ENCODE measurements at places on chromosomes 16 and 17. TPM values are rescaled to one million over a fixed set of nuclear protein-coding genes. Genes with fewer than 3 reads are reported as not detected.

NXN gene
- 6.0 TPM for total RNA-seq

KCNG4 gene
- total RNA-seq, result not detected

DNA sequence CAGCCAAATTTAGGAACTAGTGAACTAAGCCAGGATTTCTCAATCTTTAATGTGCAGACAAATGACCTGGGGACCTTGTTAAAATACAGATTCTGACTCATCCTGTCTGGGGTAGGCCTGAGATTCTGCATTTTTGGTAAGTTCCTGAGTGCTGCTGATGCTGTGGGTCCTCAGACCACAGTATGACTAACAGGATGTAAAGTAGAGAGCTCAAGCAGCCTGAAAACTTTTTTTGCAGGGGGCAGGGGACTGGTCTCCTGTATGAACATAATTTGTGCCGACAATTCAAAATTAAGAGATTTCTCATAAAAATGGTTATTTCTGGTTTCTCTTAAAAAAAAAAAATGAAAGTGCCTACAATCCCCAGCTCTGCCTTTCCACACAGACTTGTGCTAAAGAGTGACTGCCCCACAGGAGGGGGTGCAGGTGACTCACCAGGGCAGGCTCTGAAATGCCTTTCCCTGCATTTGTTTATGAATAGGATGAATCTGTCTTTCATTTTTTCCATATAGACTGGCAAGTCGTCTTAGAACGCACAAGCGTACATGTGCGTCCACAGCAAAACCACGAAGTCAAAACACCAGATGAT lies 271.5 kb downstream of the PHKB start:
- DNase-seq, result no peak

- DNase-seq, result no peak
These were observed 55.7 kb upstream of the AKTIP start for GRCh38 chr16:53558710-53559109.

DNA sequence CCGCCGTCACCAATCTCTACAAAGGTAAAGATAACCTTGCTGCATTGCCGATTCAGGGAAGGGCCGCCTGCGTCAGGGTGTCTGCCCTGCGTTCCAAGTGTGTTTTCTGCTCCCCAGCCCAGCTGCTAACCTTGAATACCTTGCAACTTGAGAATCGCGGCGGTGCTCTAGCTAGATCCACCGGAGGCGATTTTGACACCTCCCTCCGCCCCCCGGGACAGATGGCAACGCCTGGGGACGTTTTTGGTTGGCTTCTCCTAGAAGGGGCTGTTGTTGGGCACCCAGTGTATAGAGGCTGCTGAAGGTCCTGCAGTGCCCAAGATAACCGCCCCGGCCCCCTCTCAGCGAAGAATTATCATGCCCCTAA lies 1.5 kb downstream of the HAPSTR1 start:
- DNase-seq, result peak; percentile 25

RNF222 gene
- total RNA-seq, result not detected

DNA sequence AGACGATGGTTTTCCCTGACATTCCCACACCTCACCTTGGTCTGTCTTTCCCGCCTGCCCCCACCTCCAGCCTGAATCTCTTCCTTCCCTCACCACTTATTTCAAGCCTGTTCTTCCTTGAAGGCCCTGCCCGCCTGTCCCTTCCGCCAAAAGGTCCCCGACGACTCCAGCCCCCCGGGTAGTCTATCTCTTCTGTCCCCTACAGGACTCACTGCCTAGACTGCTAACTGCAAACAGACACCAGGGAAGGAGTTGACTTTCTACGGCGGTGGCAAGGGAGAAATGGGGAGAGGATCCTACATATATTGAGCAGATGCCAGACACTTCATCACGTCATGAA lies 53.7 kb downstream of the NT5M start:
- DNase-seq, result no peak

- DNase-seq, result no peak
These were observed 9.9 kb downstream of the HEXIM2 start for GRCh38 chr17:45171338-45172231.

DNA sequence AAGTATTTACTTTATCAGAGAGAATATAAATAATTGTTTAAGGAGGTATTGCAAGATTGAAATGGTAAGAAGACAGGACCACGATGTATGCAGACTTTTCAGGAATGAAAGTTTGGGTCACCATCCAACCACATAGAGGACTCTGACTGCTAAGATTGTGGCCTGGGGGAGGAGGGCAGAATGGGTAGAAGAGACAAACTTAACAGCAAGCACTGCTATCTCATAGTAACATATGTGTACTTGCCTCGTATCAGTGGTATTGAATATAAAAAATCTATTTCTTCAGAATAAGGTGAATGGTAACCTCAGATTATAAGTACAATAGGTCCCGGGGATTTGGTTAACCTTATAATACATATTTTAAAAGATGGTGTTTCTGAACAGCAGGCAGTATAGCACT lies 5.8 kb downstream of the KRT10 start:
- DNase-seq, result no peak

DNA sequence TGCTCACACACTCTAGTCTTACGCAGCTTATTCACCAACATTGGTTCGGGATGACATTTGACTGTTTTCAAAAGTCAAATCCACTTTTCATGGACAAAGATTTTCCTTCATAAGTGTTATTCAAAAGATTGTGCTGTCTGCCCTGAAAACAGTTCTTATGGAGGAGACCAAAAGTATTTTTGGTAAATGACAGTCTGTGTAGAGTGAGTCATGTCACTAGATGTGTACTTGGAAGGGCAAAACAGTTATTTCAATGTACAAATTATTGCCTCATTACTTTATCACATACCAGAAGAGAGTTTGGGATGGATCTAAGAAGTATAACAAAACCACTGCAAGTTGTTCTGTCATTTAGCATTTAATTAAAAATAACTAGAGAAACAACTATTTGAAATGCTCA lies 265.6 kb downstream of the CDH13 start:
- DNase-seq, result no peak

- DNase-seq, result no peak
These were observed 36.9 kb downstream of the ARHGAP27 start for GRCh38 chr17:45395569-45396415.

ZPBP2 gene
- not detected for total RNA-seq

DNA sequence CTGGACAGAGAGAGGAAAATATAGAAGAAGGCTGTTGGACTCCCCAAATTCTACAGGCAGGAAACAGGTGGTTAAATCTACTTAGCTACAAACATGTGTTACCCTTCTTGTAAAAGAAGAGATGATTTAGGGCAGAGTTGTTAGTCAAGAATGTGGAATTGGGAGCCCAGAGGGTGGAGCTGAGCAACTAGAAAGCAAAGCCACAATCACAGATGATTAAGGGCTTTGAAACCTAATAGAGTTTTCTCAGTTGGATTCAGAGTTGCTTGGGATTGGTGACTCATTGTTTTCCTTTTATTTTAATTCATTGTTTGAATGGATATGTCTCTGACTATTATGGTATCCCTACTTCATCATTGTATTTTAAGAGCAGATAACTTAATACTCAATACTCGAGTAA lies 6.2 kb downstream of the ACSM5 start:
- no peak for DNase-seq

PRSS8 gene
- not detected for total RNA-seq

GRCh38 chr17:16919663-16920627 lies 52.0 kb downstream of the TNFRSF13B start:
- peak; percentile 20 for DNase-seq

- peak; percentile 23 for DNase-seq
These were observed 30.2 kb downstream of the AATF start for GRCh38 chr17:36978810-36979564.

ABCA6 gene
- total RNA-seq, result 3.5 TPM

DNA sequence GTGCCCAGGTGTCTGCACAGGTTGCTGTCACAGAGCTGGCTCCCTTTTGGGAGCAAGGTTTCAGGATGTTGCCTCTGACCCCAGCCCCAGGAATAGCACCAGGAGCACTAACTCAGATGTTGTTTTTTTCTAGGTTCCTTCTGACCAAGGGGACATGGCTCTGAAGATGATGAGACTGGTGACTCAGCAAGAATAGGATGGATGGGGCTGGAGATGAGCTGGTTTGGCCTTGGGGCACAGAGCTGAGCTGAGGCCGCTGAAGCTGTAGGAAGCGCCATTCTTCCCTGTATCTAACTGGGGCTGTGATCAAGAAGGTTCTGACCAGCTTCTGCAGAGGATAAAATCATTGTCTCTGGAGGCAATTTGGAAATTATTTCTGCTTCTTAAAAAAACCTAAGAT lies 28.1 kb downstream of the SCPEP1 start:
- DNase-seq, result no peak

GRCh38 chr16:28589930-28590329 lies 6.9 kb downstream of the SULT1A2 start:
- DNase-seq, result no peak

DNA sequence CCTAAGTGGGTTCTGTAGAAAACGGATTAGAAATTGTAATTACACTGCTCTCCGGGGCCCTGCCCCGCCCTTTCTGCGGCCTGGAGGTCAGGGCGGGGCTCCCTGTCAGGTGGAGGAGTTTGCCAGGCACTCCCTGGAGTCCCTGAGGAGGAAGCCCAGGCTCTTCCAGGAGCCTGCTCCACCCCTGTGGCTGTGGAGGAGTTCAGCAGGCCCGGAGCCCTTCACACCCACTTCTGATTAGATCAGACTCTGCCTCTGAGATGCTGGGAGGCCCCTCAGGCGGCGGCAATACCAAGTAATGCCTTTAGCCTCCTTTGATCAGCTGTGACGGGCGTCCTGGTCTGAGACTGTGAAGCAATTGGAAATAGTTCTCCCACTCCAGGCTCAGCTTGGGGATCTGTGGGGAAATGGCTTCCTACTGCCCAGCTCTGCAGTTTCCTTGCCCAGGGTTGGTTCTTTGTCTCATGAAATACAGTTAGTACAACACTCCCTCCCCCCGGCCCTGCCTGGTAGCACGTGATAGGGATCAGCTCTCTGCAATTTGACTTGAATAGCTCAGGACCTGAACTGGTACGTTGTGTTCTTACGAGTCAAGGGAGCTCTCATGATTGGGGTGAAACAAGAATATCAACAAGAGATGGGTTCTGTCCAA lies 22.3 kb downstream of the BAIAP2 start:
- peak; percentile 72 for DNase-seq

DNA sequence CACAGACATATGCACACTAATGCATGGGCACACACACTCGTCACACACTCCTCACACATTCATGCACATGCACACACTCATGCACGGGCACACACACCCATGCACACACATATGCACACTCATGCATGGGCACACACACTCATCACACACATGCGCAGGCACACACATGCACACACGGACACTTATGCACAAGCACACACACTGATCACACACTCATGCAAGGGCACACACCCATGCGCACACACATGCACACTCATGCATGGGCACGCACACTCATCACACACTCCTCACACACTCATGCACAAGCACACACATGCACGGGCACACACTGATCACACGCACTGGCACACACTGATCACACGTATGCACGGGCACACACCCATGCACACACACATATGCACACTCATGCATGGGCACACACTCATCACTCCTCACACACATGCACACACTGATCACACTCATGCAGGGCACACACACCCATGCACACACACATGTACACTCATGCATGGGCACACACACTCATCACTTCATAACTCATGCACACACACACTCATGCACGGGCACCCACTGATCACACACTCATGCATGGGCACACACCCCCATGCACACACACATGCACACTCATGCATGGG lies 16.1 kb downstream of the ADGRG1 start:
- no peak for DNase-seq

Measured in A673 (cell line).